Activated CD8-positive, alpha-beta T cell treated with anti-CD3 and anti-CD28 coated beads, Interleukin-2, amount 10 ng/mL, durations not matched to agents 7 days and 5 days (primary cell): ENCODE measurements at places on chromosomes 2 and 18. TPM values are rescaled to one million over a fixed set of nuclear protein-coding genes. Genes with fewer than 3 reads are reported as not detected.

GRCh38 chr2:164711766-164712138 lies 90.5 kb upstream of the GRB14 start:
- DNase-seq: no peak
- H3K4me3 ChIP-seq: no peak overlapping the region
- no peaks in the 10 kb centered on the region for H3K36me3 ChIP-seq
- no peaks in the 10 kb centered on the region for H3K4me1 ChIP-seq
- H3K27me3 ChIP-seq: no peaks in the 10 kb centered on the region

GRCh38 chr2:163732727-163733126 lies 3.1 kb downstream of the FIGN start:
- no peaks in the 10 kb centered on the region for H3K36me3 ChIP-seq
- H3K4me3 ChIP-seq: no peak overlapping the region
- no peak for DNase-seq
- peaks cover 19% of the 10 kb centered on the region for H3K27me3 ChIP-seq

TUBA4B gene
- total RNA-seq: not detected

- no peak overlapping the region for H3K27ac ChIP-seq
- H3K27me3 ChIP-seq: no peaks in the 10 kb centered on the region
- no peaks in the 10 kb centered on the region for H3K4me1 ChIP-seq
- H3K4me3 ChIP-seq: no peak overlapping the region
- no peaks in the 10 kb centered on the region for H3K36me3 ChIP-seq
- DNase-seq: no peak
Measured at GRCh38 chr18:48742706-48743475, 204.1 kb downstream of the CTIF start.

DNA sequence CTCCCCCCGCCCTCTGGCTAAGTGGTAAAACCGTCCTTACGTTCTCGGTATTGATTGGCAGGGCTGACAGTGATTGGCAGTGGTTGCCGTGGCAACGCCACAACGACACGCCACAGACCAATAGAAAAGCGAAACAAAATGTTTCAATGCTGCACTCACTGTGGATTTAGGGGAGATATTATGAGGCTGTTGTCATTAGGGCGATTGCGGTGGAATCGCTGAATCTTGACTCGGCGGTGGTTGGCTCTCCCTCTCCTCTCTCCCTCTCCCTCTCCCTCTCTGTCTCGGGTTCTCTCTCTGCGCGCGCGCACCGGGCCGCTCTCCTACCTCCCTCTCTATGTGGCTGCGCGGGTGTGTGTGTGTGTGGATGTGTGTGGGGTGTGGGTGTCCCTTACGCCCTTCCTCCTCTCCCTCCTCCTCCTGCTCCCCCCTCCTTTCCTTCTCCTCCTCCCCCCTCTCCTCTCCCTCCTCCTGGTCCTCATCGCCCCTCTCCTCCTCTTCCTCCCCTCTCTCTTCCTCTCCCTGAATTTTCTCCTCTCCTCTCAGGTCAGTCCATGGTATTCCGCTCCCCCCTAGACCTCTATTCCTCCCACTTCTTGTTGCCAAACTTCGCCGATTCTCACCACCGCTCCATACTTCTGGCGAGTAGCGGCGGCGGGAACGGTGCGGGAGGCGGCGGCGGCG lies at the start of gene SIX3:
Gene SIX3 (plus strand): TSS at position 152 of the 684 bp plus-strand sequence. CDS start 403 bp downstream, at position 555.
- H3K4me3 ChIP-seq: peak within 1 kb of the TSS; percentile 70
- peaks cover 9% of the 10 kb centered on the region for H3K36me3 ChIP-seq
- peaks cover 27% of the 10 kb centered on the region for H3K4me1 ChIP-seq
- peak; percentile 59 for DNase-seq
- H3K27me3 ChIP-seq: peaks cover 81% of the 10 kb centered on the region

DNA sequence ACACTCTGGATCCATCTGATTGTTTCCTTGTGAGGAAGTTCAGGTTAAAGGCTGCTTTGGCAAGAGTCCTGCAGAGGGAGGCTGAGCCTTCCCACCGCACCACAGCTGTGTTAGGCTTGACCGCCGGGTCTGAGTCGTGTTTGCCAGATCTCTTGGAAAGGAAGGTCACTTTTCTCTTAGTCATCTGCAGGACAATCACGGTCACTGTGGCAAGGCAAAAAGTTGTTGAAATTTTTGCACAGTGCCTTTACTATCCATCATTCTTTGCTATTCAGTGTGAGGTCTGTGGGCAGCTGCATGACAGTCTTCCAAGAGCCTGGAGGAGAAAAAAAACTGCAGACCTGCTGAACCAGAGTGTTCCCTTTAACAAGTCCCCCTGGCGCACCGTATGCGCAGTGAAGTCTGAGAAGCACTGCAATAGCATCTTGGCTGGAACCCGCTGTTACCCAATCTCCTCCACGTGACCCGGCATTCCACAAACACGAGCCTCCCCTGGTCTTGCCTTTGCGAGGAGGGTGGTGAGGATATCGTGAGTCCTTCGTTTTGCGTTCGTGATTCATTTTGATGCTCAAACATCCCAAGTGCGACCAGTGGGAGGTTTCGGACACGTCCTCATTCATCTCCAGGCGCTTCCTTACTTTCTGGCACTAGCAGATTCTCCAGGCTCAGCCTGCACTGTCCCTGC lies 23.0 kb downstream of the BIN1 start:
- H3K27me3 ChIP-seq: no peaks in the 10 kb centered on the region
- H3K4me3 ChIP-seq: peak overlapping the region; percentile 17
- H3K27ac ChIP-seq: peak overlapping the region; percentile 97
- DNase-seq: no peak
- peaks cover 12% of the 10 kb centered on the region for H3K36me3 ChIP-seq

- peak overlapping the region; percentile 89 for H3K4me3 ChIP-seq
- H3K36me3 ChIP-seq: peaks cover 26% of the 10 kb centered on the region
- H3K27ac ChIP-seq: peak overlapping the region; percentile 98
Measured at GRCh38 chr2:120177001-120177621, 46.1 kb downstream of the TMEM185B start.

MAP2 gene
- total RNA-seq: not detected

- no peaks in the 10 kb centered on the region for H3K4me1 ChIP-seq
- no peak overlapping the region for H3K27ac ChIP-seq
- no peaks in the 10 kb centered on the region for H3K36me3 ChIP-seq
- no peak for DNase-seq
- H3K27me3 ChIP-seq: peaks cover 12% of the 10 kb centered on the region
- H3K4me3 ChIP-seq: no peak overlapping the region
Measured at GRCh38 chr2:85273738-85274731, 53.8 kb downstream of the TGOLN2 start.

TUBA3E gene
- total RNA-seq: not detected

DNA sequence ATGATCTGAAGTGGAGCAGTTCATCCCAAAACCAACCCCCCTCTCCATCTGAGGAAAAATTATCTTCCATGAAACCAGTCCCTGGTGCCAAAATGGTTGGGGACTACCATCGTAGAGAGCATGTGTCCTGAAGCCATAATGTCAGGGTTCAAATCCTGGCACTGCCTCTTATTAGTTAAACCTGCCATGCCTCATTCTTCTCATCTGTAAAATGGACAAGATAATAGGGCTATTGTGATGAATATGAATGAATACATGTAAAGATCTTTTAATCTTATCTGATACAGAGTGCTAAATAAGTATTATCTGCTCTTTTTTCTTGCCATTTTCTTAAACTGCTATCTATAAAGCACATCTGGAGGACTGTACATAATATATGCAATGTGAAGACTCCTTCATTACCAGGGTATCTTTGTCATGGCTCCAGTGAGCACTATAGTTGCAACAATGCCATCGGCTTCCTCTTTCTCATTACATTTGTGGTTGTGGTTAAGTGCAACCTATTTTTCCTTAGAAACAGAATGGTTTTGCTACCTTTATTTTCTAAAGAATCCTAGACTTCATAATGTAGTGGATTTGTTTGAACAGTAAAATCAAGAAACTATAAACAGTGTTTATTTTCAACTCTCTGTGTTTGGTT lies 27.0 kb downstream of the MFSD6 start:
- peaks cover 50% of the 10 kb centered on the region for H3K36me3 ChIP-seq
- H3K27me3 ChIP-seq: no peaks in the 10 kb centered on the region
- H3K4me3 ChIP-seq: no peak overlapping the region
- no peak for DNase-seq

RDH14 gene
- total RNA-seq: 14.6 TPM

MCEE gene
- total RNA-seq: 12.4 TPM

CABYR gene
- 1.1 TPM for total RNA-seq

- peaks cover 3% of the 10 kb centered on the region for H3K36me3 ChIP-seq
- peaks cover 40% of the 10 kb centered on the region for H3K4me1 ChIP-seq
- no peak overlapping the region for H3K4me3 ChIP-seq
- H3K27ac ChIP-seq: no peak overlapping the region
- peaks cover 6% of the 10 kb centered on the region for H3K27me3 ChIP-seq
Measured at GRCh38 chr18:77000527-77000926, 132.1 kb downstream of the MBP start.

GRCh38 chr18:29157057-29157780 lies 980.3 kb upstream of the CDH2 start:
- H3K36me3 ChIP-seq: no peaks in the 10 kb centered on the region
- no peak overlapping the region for H3K4me3 ChIP-seq
- no peaks in the 10 kb centered on the region for H3K27me3 ChIP-seq

GCC2 gene
- 41.4 TPM for total RNA-seq

ACYP2 gene
- 9.0 TPM for total RNA-seq

DNA sequence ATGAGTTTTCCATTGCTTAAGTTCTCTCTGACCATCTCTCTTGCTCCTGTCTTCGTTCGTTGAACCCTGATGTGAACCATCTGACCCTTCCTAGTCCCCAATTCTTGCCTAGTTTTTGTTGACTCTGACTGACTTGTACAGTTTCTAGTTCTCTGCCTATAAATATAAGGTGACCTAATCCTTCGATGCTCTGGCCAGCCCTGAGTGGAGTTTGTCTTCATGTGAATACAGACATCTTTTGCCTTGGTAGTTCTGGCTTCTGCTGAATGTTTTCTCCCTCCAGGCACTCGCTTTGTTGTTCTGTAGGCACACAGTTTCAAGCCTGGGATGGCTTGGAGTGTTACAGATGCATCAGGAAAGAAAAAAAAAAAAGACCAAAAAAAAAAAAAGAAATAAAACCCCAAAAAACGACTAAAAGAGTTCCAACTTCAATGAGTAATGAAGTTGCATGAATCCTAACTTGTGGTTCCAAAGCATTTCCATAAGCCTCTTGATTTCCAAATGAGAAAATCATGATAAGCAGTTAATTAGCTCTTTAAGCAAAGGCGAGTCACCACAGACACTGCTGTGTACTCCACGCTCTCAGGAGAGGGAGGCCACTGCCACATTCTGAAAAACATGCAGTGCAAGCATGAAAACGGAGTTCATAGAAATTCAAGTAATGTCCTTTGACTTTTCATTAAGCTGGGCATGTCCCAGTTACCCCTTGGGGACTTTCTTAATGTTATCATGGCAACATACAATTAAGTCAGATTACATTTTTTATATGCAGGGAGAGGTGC lies 165.2 kb downstream of the TDRD15 start:
- no peaks in the 10 kb centered on the region for H3K4me1 ChIP-seq
- no peaks in the 10 kb centered on the region for H3K36me3 ChIP-seq
- no peak for DNase-seq
- H3K27ac ChIP-seq: no peak overlapping the region
- H3K27me3 ChIP-seq: no peaks in the 10 kb centered on the region

DNA sequence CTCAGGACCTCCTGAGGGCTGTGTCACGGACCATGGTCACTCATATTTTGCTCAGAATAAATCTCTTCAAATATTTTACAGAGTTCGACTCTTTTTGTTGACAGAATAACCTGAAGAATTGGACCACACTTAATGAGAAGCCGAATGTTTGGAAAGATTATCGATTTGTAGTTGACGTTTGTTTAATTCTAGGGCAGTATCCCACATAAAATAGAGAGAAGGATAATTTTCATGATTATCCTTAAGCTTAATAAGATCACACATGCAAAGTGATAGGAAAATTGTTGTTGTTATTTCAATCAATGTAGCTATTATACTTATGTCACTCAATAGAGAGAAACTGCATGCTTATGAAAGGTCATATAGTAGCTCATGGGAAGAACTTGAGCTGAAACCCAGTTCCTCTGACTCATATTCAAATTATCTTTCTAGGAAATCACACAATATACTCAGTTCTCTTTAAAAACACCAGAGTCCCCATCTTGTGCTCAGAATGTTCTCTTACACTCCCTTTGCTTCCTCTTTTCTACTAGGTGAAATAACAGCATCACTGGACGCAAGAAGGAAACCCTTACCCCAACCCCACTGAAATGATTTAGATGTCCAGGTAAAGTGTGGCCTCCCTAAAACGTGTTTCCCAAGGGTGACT lies 982.1 kb downstream of the TSN start:
- peak overlapping the region; percentile 78 for H3K27ac ChIP-seq
- no peaks in the 10 kb centered on the region for H3K27me3 ChIP-seq
- peaks cover 27% of the 10 kb centered on the region for H3K4me1 ChIP-seq
- no peaks in the 10 kb centered on the region for H3K36me3 ChIP-seq
- H3K4me3 ChIP-seq: no peak overlapping the region

RGPD3 gene
- 0.24 TPM for total RNA-seq

- H3K4me3 ChIP-seq: no peak overlapping the region
- no peaks in the 10 kb centered on the region for H3K36me3 ChIP-seq
- peaks cover 28% of the 10 kb centered on the region for H3K4me1 ChIP-seq
- H3K27ac ChIP-seq: no peak overlapping the region
Measured at GRCh38 chr18:13431886-13432285, 213.3 kb downstream of the LDLRAD4 start.

C2orf80 gene
- total RNA-seq: not detected

AGAP1 gene
- total RNA-seq: 0.82 TPM

DNA sequence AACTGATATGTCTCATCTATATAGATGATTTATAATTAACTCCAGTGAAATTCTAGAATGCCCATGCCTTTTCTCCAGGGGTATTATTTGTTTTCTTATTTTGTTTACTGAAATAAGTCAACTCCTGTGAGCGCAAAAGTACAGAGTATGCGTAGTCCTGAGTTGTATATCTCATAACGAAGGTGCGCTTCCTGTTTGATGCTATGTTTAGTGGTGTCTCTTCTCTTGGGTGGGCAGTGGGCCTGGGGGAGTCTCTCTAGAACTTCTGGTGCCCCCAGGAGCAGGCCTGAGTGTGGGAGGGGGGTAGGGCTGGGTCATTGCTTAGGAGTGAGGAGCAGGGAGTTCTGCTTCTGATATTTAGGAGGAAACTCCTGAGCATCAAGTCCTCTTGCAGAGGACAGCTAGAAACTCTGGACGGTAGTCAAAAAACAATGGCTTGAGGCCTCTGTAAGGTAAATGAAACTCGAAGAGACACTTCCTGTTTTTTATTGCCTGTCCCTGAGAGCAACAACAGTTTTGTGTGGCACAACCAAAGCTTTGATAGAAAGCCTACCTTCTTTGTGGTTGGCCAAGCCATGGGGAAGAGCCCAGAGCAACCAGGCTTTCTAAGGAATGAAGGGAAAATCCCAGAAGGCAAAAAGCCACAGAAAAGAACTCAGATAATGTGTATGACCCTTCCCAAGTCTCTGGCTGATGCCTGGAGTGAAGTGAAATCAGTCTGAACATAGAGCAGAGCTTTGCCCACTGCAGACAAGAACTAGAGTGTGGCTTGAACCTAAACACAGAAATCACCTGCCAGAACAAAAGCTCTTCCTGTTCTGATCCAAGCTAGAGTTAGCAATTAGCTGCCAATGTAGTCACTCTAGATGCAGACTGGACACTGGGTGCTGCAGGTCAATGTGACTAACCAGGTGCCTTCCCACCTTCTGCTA lies 8.5 kb upstream of the SP140L start:
- H3K27ac ChIP-seq: peak overlapping the region; percentile 91
- DNase-seq: no peak
- H3K27me3 ChIP-seq: no peaks in the 10 kb centered on the region

FAM124B gene
- total RNA-seq: 0.21 TPM

- H3K4me3 ChIP-seq: no peak overlapping the region
- H3K4me1 ChIP-seq: no peaks in the 10 kb centered on the region
- DNase-seq: no peak
- no peaks in the 10 kb centered on the region for H3K27me3 ChIP-seq
- H3K27ac ChIP-seq: no peak overlapping the region
- H3K36me3 ChIP-seq: peaks cover 2% of the 10 kb centered on the region
Measured at GRCh38 chr2:101162561-101163330, 11.6 kb upstream of the TBC1D8 start.

PTPRM gene
- 1.0 TPM for total RNA-seq

GRCh38 chr18:11520536-11520935 lies 88.9 kb upstream of the SLC35G4 start:
- no peaks in the 10 kb centered on the region for H3K4me1 ChIP-seq
- peaks cover 7% of the 10 kb centered on the region for H3K27me3 ChIP-seq
- H3K36me3 ChIP-seq: no peaks in the 10 kb centered on the region
- no peak overlapping the region for H3K4me3 ChIP-seq

CAPN14 gene
- not detected for total RNA-seq
